NCI-H446 (cell line): ENCODE measurements at places on chromosomes 11 and 22.

DNA sequence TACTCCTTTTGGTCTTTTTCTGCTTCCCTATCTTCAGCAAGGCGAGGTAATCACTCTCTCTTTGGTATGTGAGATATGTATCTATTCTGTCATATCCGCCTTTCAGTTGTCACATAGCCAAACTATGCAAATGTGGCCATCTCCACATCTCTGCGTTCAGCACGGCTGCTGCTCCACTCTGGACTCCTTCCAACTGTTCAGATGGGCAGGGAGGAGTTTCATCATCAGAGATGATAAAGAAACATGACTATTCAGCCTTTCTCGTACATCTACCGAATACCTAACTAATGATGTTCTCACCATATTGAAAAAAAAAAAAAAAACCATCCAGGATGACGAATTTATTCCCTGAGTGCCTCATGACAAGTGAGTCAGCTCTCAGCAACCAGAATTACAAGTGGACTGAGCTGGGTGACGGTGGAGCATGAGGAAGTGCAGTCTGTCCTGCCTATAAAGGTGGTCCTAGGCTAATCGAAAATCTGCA, 899.6 kb downstream of the OPCML start:
- no peak for DNase-seq

DNA sequence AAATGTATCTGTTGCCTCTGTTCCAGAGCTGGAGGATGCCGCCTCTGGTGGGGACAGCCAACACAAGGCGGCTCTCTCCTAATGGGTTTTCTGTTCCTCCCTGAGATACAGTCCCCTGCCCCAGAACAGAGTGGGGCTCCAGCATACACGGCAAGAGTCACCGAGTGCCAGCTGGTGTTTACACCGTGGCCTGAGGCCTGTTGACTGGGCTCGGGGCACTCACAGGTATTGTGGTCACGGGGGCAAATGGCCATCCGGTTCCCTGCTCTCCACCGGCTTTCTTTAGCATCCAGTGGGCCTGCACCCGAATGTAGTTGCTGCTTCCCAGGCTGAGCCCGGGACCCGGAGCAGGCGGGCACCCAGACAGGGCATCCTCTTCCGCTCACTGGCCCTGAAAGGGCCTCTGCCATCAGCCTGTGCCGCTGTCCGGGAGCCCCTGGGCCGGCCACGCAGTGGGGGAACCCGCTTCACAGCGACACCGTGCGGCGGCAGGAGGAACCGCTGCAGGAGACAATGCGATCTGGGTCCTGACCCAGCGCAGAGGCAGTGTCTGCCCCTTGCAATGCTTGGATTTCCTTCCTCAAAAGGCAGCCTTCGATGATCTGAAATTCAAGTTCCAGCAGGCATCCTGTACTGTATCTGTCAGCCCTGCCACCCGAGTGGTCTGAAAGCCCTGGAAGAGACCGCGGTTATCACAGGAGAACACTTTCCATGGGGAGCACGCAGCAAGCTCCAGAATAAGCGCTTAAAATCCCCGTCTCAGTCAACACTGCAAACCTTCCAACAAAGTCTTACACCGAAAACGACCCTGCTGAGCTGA, 859 bp upstream of the KRTAP5-5 start:
- no peak for DNase-seq

DNA sequence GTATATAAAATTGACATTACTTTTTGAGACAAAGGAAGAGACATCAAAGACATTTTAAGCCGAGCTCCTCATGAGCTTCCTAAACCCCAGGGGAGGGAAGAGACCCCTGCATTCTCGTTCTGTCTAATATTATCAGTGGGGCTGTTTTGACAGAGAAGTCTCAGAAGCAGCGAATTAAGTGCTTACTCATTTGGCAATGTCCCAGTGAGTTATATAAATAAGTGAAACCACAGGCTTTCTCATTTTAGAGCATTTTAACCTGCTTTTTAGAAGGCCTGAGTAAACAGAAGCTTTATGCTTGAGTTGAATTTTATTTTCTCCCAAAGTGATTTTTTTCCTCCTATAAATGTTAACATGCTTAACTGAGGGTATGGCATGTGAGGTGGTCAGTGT, 23.2 kb upstream of the C1QTNF4 start:
- no peak for DNase-seq

- DNase-seq, result no peak
These were observed 57.6 kb downstream of the USP47 start for GRCh38 chr11:11899401-11899800.

DNA sequence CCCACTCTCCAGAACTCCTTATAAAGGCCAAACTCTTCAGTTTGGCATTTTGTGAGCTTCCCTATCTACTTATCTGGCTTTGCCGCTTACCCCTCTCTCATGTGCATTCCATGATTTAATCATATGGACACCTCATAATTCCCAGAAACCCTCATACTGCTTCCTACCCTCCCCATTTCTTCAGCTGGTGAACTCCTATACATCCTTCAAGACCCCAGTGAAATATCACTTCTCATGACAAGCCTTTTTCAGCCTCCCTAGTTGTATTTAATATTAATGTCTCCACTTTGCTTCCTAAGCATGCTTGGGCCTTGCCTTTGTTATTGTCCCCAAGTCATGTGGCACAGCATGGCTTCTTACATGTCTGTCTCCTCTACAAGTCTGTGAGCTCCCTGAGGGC, 13.7 kb upstream of the TSPAN18 start:
- no peak for DNase-seq

DNA sequence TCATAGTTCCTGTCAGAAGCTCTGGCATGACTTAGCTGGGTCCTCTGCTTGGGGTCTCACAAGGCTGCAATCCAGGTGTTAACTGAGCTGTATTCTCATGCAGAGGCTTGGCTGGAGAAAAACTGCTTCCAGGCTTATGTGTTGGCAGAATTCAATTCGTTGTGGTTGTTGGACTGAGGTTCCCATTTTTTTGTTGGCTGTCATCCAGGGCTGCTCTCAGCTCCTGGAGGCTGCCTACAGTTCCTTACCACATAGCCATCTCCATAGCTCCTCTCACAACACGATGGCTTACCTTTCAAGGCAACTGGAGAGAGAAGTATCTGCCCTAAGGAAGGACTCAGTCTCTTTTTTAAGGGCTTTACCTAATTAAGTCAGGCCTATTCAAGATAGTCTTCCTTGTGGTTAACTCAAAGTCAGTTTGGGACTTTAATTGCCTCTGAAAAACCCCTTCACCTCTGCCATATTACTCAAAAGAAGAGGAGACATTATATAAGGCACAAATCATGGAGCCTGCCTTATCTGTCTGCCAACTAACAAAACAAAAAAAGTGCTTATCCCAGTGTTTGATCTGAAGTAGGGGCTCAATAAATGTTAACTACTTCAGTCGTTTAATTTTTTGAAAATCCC, 35.2 kb downstream of the OR2AG2 start:
- DNase-seq, result no peak

- no peak for DNase-seq
These were observed 411.8 kb downstream of the CTTN start for GRCh38 chr11:70810133-70810532.

DNA sequence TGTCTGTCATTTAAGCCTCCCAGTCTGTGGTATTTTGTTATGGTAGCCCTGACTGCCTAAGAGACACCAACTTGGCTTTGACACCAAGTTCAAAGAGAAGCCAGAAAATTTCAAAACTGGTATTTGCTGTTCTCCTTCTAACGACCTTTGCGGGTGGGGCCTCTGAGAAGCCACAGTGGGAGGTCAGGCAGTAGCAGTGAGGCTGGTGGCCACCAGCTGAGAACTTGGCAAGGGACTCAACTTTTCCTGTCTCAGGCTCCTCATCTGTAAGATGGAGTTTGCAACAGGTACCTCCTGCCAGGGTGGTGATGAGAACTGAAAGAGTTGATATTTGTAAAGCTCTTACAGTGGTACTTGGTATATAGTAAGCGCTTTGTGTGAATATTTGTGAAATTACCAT, 183.4 kb downstream of the BCR start:
- DNase-seq, result no peak

GRCh38 chr22:36293606-36294292, 40.8 kb downstream of the APOL1 start:
- no peak for DNase-seq

DNA sequence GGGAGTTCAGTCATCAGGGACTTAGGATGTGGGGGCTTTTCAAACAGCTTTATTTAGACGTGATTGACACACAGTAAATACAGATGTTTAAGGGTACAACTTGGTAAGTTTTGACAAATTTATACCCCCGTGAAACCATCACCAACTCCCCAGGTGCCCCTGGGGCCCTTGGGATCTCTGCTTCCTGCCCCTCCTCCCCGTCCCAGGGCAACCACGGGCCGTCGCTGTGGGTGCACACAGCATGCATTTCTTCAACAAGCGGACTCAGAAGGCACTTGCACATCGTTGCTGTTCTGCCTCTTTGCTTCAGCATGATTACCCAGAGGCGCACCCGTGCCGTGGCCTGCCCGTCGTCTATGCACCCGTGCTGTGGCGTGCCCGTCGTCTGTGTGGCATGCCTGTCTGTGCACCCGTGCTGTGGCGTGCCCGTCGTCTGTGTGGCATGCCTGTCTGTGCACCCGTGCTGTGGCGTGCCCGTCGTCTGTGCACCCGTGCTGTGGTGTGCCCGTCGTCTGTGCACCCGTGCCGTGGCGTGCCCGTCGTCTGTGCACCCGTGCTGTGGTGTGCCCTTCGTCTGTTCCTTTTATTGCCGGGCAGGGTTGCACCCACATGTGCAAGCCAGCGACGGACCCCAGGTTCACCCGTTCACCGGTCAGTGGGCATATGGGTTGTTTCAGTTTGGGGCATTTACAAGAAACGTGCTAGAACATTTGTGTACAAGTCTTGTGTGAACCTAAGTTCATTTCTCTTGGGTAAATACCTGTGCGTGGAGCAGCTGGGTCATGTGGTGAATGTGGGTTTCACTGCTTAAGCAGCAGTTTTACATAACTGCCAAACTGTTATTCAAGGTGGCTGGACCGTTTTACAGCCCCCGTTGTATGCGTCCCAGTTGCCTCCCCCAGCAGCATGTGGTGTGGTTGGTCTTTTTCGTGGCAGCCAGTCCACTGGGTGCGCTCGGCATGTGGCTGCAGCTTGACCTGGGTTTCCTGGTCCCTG, 8.3 kb downstream of the CD81 start:
- DNase-seq, result no peak

DNA sequence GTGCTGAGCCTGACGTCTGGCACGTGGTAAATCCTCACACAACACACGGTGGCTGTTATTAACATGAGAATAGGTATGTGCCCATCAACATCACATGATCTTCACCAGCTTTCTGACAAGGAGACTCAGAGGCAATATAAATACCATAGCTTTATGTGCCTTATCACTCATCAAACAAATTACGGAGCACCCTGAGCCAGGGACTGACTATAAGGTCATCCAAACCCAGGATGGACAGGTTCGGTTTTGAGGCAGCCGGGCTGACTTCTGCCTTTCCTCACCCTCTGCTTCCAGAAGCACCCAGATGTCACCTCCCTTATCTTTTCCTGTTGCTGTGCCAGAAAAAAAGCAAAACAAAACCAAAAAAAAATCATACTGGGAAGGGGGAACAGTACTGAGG, 5.7 kb upstream of the PLAAT3 start:
- DNase-seq, result no peak

- no peak for DNase-seq
These were observed 61.3 kb downstream of the MN1 start for GRCh38 chr22:27740202-27740748.

- peak; percentile 65 for DNase-seq
These were observed 39.0 kb downstream of the CTNND1 start for GRCh38 chr11:57800444-57801182.

GRCh38 chr22:36790648-36791047, 14.7 kb upstream of the IFT27 start:
- no peak for DNase-seq
